C1 segment of cervical spinal cord (tissue), 14 donors: ENCODE measurements at places on chromosomes 11 and 22.

GRCh38 chr11:73257342-73258103, 14.6 kb upstream of the P2RY6 start:
- no peak for DNase-seq

GRCh38 chr11:130180491-130180890, 20.9 kb downstream of the ST14 start:
- DNase-seq, result no peak

DNA sequence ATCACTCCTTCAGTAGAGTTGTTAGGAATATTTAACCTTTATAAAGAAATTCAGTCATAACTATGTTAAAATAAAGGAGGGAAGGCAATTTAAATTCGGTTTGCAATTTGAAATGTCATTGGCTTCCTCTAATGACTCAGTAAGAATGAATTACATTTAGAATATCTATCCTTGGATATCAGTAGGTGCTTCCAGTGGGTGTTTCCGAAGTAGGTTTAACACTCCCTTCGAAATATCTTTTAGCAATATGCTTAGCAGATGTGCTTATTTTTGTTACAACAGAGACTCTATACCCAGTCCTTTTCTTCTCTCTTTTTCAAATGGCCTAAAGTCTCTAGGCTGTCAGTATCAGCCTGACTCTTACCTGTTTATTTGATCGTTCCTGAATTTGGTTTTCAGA, 103.7 kb upstream of the RASSF10 start:
- DNase-seq, result no peak

DNA sequence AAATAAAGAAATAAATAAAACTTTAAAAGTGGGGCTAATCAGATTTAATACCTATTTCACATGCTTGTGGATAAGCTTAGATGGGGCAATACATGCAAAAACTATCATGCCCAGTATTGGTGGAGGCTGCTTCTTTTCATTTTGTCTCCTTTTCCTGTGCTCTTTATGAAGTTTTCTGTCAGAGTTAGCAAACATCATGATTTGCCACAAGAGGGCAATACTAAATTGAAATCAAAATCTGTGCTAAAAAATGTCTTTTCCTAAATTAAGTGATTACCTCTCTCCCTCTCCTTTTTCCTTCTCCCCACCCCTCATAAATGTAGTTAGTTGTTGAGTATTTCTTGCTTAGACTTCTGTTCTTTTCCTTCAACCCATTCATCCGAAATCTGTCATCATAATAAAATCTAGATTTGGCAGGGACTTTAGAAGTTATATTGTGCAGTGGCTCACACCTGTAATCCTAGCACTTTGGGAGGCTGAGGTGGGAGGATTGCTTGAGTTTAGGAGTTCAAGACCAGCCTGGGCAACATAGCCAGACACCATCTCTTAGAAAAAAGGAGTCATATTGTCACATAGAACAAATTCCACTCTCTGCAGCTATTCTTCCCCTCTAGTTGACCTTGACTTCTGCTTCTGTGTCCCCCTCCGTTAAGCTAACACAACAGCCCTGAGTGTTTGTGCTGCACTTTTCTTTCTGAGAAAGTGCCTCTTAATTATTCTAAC, 4.7 kb upstream of the ARHGAP42 start:
- DNase-seq, result no peak

GRCh38 chr11:134124660-134125451, 56.0 kb downstream of the JAM3 start:
- DNase-seq, result peak; percentile 60

GRCh38 chr11:115524572-115524971, 20.4 kb upstream of the CADM1 start:
- no peak for DNase-seq

GRCh38 chr11:43921561-43922294, 20.7 kb upstream of the C11orf96 start:
- no peak for DNase-seq

- no peak for DNase-seq
Observed at GRCh38 chr11:3942160-3942955, 86.9 kb downstream of the STIM1 start.

DNA sequence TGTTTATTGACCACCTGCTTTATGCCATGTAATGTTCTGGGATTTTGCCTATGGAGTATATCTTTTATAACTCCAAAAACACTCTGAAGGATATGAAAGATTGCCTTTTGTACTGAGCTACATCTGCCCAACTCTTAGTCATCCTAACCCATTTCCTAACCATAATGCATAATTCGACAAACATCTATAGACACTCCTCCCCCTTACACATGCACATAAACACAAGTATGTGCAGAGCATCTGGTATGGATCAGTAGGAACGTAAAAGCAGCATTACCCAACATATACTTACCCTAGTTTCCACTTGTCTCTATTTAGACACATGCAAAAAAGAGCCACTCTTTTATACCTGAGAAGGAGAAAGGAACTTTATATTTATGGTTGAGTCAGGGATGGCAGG, 272.8 kb downstream of the FAM76B start:
- no peak for DNase-seq

GRCh38 chr11:13885083-13885482, 77.4 kb upstream of the SPON1 start:
- no peak for DNase-seq

DNA sequence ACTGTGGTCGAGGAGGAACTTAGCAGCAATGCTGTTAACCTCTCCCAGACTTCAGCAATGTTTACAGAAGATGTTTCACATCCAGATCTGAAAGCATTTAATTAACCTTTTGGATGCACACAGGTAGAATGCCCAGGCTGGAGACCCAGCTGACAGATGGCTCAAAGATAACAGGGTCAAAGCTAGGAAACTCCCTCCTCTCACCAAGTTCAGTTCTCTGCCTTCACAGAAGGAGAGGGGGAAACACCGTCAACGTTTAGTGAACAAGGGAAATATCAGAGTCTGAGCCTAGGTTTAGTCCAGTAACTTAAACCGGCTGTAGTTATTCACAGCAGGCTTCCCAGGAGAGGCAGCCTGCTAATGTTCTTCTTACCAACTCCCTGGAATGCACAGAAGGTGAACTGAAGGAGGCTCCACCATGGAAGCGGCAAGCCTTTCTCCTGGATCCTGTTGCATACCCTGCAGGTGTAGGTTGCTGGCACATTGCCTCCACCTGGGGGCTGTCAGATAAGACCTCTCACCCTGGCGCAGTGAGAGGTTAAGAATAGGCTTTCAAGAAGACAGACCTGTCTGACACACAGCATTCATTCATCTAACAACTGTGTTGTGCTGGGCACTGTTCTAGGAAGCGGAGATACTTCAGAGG, 23.5 kb upstream of the ANKK1 start:
- DNase-seq, result no peak

- DNase-seq, result no peak
Observed at GRCh38 chr11:117425679-117426296, 98.1 kb downstream of the CEP164 start.

DNA sequence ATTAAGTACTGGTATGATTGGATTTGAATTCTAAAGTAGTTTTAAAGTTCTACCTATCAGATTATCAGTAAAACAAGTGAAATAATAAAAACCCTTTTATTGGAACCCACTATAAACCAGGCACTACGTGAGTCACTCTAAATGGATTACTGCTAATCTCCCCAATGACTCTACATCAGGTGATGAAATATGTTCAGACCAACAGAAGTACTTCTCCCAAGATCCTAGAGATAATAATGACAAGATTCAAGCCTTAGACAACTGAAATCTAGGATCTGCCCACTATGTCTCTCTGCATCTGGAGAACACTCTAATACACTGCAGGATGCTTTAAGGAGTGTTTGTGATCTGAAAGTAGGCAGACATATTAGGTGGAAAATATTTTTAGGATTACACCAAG, 652.1 kb upstream of the CHORDC1 start:
- no peak for DNase-seq

- DNase-seq, result no peak
Observed at GRCh38 chr11:74283580-74284180, 27.8 kb downstream of the P4HA3 start.

GRCh38 chr11:118441770-118442275, 5.5 kb downstream of the KMT2A start:
- DNase-seq, result no peak

DNA sequence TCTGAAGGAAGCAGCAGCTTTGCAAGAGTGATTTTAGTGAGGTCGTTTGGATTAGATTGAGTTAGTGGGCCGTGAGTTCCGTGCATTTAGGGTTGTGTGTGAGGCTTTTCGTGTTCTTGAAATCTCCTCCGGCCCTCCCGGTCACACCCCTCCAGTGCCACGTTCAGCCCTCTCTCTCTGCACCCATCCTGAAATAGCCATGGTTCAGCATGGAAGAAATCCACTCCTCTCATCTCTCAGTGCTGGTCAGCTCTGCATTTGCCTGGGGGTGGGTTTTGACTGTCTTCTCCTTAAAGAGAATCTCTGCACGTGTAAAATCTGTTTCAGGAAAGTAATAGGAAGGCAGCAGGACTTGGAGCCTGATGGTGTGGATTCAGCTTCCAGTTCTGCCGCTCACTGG, 19.8 kb downstream of the BARX2 start:
- DNase-seq, result no peak

- DNase-seq, result no peak
Observed at GRCh38 chr22:19823902-19824211, 30.8 kb downstream of the GNB1L start.

- DNase-seq, result no peak
Observed at GRCh38 chr11:119461229-119461963, 38.4 kb upstream of the THY1 start.

GRCh38 chr22:27746918-27747317, 54.6 kb downstream of the MN1 start:
- no peak for DNase-seq

GRCh38 chr22:35746248-35746647, 28.6 kb downstream of the APOL5 start:
- no peak for DNase-seq

- no peak for DNase-seq
Observed at GRCh38 chr11:131423688-131424087, 53.3 kb downstream of the NTM start.

DNA sequence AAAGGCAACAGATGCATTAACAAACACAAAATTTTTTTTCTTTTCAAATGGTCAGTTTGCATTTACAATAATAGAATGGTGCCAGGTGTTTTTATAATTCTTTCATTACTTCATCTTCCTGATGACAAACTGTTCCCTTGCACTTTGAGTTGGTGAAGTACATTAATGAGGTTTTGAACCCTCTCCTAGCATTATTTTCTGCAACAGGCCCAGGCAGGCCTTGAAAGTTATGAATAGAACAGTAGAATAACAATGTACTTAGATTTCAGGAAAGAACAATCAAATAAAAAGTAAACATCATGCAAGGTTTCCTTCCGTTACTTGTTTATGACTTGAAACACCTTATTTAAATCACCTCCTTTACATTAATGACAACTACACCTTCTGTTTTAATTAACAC, 9.6 kb downstream of the BTG4 start:
- no peak for DNase-seq

DNA sequence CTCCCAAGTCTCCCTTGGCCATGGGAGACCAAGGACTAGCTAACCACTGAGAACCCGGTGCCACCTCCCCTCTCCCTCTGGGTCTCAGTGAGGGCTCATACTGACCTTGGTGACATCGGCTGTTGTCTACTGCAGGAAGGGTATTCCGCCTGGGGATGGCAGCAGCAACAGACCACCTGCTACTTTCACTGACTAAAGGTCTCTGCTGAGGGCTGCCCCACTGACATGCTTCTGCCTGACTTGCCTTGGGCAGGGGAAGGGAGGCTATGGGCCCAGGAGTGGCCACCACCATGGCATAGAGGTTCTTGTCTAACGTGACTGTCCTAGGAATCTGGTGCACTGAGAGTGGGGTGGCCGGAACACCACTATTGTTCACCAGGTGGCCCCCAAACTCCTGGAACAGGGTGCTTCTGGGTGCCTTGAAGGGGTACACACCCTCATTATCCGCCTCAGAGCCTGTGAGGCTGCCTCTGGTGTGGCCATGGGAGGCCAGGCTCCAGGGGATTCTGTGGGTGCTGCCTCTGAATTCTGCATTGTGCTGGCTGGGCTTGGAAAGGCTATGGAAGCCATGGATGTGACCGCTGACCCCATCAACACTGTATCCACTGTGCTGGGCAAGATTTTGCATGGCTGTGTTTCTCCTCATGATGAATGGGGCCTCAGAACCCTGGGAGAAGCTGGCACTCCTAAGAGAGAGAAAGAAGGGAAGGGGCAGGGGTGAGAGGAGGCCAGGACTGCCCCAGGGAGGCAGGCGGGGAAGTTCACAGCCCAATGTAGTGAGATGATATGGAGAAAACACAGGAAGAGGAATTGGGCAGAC, 38.3 kb downstream of the GAB4 start:
- no peak for DNase-seq

- DNase-seq, result no peak
Observed at GRCh38 chr11:88059326-88059725, 115.9 kb downstream of the RAB38 start.
